ENCODE measurements at places on chromosomes 1 and 21.

DNA sequence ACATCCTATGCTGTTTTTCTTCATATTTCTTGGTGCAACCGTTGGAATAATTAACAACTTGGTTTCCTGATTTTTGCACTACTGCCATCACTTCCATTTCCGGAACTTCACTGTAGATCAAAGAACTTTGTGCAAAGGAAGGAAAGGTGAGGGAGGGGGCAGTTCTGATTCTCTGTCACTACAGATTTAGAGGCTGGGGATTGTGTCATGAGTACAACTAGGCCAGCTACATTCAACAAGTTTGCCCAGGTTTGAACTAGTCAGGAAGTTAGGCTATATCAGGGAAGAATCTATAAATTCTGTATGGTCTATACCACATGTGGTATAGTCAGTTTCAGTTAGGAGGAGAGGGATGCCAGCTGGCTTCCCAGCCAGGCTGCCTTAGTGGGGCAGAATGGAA, 84.2 kb downstream of the RGL1 start:
- DNase-seq, result no peak

- DNase-seq, result no peak
Measured at GRCh38 chr1:204408074-204408507, 3.5 kb downstream of the PPP1R15B start.

DNA sequence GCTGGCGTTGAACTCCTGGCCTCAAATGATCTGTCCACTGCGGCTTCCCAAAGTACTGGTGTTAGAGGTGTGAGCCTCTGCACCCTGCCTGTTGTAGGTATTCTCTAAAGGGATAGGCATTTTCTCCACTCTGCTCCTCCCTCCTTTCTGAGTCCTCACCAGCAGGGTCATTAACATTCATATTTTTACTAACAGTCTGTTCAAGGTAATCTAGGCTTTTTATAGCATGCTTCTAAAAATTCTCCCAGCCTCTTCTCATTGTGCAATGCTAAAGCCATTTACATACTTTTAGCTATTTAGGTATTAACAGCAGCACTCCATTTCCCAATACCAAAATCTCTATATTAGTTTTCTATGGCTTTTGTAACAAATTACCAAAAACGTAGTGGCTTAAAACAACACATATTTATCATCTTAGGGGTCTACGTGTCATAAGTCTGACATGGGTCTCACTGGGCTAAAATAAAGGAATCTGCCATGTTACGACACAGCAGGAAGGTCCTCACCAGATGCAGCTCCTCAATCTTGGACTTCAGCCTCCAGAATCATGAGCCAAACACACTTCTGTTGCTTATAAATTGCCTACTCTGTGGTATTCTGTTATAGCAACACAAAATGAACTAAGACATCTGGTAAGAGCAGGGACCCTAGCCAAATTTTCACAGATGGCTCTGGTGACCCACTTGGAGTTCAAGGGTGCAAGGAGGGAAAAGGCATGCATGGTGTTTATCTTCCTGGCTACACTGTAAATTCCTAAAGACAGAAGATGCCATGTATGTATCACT, 2.9 kb upstream of the SLC2A7 start:
- no peak for DNase-seq

DNA sequence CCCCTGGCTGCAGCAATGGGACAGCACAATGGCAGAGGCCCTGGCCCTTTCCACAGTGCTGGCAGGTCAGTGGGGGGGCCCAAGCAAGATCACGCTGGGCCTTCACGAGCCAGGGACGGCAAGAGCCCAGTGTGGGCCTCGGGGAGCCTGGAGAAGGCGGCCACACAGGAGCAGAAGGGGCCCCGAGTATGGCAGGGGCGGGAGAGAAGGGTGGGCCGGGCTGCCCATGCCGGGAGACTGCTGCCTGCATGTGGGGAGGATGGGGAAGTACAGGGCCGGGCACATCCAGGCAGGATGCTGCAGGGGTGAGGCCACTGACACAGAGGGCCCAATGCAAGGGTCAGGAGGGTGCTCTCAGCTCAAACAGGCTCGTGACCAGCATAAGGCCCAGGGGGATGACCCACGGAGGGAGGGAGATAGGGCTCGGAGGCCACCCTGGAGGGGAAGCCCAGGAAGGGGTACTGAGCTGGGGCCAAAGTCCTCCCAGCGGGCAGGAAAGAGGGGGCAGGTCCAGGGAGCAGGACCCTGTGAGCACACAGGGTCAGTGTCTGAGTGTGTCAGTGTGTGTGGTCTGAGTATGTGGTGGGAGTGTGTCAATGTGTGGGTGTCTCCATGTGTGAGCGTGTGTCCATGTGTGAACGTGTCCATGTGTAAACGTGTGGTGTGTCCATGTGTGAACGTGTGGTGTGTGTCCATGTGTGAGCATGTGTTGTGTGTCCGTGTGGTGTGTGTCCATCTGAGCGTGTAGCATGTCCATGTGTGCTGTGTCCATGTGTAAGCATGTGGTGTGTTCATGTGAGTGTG, 13.1 kb downstream of the SLC19A1 start:
- no peak for DNase-seq

DNA sequence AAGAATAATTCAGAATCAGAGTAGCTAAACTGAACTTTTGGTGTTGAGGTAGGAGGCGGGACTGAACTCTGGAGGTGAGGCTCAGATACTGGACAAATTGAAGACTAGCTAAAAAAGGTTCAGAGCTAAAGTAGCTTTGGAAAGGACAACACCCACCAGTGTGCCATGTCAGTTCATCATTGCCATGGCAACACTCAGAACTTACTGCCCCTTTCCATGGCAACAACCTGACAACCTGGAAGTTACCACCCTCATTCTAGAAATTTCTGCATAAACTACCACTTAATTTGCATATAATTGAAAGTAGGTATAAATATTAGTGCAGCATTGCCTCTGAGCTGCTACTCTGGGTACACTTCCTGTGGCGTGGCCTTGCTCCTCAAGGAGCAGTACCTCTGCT, 30.3 kb upstream of the POGK start:
- DNase-seq, result no peak

DNA sequence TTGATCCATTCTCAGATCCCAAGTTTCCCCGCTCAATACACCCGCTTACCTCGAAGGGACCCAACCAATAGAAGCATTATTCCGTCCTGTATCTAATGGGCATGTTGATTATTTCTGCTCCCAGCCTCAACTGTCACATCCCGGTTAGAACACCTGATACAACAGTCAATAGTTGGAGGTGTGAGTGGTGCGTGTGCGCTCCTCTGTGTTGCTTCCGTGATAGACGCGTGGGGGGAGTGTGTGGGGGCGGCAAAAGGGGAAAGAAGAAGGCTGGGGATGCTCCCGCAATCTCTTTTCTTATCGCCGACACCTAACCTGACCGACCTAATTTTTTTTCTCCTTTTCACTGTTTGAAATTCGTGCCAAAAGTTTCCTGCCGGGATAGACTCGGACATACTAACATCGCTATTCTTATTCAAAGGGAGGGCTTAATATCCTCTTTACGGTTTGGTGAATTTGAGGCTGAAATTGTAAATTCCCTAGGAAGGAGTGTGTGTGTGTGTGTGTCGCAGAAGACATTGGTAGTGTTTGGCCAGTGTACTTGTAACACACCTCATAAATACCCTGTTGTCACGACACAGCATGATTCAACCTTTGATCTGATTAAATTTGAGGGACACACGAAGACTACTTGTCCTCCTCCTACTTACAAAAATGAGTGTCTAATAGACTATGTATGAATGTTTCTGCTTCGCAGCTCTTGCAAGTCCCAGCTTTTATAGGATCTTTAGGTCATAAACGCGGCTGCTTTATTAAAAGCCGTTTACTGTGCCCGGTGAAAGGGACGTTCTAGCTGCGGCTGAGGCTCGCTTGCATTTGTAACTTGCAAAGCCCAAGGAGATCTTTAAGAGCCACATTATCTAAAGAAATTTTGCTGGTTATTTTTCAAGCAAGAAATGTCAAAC, 1.5 kb upstream of the PROX1 start:
- DNase-seq, result no peak

- DNase-seq, result no peak
Measured at GRCh38 chr1:20597650-20598049, 8.8 kb downstream of the CDA start.

- no peak for DNase-seq
Measured at GRCh38 chr1:107807405-107807804, 157.6 kb downstream of the VAV3 start.

DNA sequence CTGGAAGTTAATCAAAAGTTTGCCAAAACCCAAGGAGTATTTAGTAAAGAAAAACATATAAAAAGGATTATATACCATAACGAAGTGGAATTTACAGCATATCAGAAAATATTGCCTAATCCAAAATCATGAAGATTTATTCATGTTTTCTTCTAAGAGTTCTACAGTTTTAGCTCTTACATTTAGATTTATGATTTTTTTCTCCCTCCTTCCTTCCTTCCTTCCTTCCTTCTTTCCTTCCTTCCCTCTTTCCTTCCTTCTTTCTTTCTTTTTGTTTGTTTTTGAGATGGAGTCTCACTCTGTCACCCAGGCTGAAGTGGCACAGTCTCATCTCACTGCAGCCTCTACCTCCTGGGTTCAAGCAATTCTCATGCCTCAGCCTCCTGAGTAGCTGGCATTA, 15.7 kb upstream of the PRSS38 start:
- DNase-seq, result no peak
